ENCODE measurements at places on chromosomes 7 and 10. TPM values are rescaled to one million over a fixed set of nuclear protein-coding genes. Genes with fewer than 3 reads are reported as not detected.

DNA sequence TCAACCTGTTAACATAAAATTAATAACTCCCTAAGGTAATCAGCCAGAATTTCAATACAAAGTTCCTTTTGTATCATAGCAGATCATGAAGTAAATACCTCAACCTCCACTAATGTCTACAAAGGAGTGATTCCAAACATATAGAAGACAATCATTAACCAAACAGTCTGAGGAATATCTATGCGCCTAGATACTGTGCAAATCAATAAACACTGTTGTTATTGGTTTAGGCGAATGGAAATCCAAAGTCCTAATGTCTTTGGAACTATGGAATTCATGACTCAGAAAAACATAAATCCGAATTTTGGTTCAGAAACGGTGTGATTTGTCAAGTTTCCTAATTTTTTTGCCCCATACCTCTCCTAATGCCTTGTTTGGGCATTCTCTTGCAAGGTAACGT, 469.7 kb downstream of the PARD3 start:
- no peak for DNase-seq
- H3K4me3 ChIP-seq: no peak overlapping the region
- no peaks in the 10 kb centered on the region for H3K4me1 ChIP-seq
- no peaks in the 10 kb centered on the region for H3K36me3 ChIP-seq

DNA sequence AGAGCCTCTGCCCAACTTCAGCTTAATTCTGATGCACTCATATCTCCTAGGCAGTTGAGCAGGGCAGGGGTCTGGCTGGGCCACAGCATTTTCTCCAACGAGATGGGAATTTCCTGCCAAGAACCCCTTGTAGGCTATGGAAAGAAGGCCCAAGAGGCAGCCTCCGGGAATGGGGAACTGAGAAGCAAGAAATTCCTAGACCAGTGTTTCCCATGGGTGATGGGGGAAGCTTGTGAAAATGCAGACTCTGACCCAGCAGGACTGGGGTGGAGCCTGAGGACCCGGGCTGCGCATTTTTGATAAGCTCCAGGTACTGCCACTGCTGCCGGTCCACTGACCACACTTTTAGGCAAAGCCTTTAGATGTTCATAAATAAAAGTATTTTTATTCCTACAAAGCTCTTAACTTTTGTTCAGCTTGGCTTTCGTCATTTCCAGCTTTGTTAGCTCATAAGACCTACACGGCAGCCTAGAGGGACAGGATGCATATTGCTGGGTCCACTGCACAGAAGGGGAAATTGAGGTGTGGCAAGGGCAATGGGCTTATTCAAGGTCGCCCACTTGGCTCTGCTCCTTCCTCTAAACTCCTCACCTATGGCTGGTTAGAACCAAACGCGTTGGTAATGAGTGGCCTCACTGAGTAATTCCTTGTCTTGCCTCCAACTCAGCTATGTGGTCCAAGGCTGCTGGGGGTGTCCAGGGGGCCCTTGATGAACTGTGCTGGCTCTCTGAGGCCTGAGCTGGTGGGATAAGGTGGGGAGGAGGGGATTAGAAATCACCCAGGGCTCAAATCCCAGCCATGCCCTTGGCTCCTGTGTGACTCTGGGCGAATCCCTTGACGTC, 29.5 kb downstream of the ZCCHC24 start:
- H3K27ac ChIP-seq: no peak overlapping the region
- no peaks in the 10 kb centered on the region for H3K27me3 ChIP-seq
- peaks cover 37% of the 10 kb centered on the region for H3K4me1 ChIP-seq
- peak; percentile 67 for DNase-seq
- no peak overlapping the region for H3K4me3 ChIP-seq

The COL28A1 gene
- total RNA-seq: 0.13 TPM

The ZNF735 gene
- not detected for total RNA-seq

DNA sequence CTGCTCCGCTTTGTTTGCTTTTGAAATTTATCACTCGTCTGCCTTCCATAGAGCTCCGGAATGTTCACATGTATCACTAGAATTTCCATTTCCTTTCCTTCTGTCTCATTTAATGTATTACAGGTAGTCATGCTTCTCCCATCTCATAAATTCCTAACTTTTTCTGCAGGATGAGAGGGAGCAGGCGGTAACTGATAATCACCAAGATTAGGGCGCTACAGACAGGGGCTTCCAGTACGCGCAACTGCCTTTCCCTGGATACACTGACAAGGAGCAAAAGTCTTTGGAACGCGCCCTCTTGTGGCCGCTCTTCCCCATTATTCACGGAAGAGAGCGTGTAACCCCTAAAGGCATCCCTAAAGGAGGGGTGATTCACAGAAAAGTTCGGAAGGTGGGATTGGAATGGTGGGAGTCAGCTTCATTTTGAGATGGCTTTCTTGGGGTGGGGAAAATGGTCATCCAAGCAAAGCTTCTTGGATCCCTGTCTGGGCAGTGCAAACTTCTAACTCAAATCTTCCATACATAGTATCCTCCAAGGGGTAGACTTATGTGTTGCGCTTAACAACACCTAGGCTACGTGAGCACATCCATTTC, 6.5 kb downstream of the INHBA start:
- no peak overlapping the region for H3K27ac ChIP-seq
- H3K4me3 ChIP-seq: no peak overlapping the region
- H3K36me3 ChIP-seq: no peaks in the 10 kb centered on the region
- H3K27me3 ChIP-seq: no peaks in the 10 kb centered on the region
- DNase-seq: peak; percentile 45

DNA sequence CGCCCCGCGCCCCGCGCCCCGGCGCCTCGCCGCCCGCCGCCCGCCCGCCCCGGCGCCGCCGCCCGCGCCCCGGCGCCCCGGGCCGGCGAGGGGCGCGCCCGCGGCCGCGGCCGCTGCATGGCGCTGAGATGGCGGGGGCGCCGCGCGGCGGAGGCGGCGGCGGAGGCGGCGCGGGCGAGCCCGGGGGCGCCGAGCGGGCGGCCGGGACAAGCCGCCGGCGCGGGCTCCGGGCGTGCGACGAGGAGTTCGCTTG, 174 bp downstream of the ADCY1 start:
- no peaks in the 10 kb centered on the region for H3K4me1 ChIP-seq
- peaks cover 12% of the 10 kb centered on the region for H3K27me3 ChIP-seq
- H3K4me3 ChIP-seq: no peak overlapping the region
- H3K27ac ChIP-seq: no peak overlapping the region

The ZKSCAN1 gene
- total RNA-seq: 43.0 TPM

The STOX1 gene
- 0.42 TPM for total RNA-seq

Data from K562 (cell line).